ENCODE measurements at places on chromosomes 13 and 19.

DNA sequence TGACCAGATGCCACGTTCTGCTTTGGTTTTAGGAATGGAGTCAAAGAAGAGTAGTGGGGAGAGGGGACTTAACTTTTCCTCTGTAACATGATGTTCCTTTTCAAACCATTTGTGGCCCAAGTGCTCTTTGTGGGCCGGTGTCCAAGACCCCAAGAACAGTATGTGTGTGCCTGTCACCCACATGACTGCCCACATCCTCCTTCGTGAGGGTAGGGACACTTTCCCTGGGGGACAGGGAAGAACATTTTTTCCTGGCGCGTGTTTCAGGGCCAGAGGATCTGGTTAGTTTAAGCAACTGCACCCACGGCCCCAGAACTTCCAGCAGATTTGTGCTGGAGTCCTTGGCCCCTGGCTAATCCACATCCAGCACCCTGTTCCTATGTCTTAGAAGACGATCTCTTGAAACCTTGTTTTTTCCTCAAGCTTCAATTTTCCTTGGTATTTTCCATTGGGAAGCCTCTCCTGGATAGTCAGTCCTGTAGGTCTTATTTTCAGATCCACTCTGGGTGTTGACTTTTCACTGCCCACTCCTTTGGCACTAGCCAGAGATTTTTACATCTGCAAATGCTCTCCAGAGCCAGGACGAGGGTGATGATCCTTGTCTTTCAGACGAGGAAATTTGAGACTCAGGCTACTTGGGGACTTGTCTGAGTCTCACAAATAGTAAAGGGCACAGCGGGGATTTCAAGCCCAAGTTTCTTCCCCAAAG lies 10.8 kb upstream of the CCDC97 start:
- DNase-seq = no peak

- DNase-seq = no peak
Observed at GRCh38 chr19:50419580-50420035, 870 bp downstream of the SPIB start.

DNA sequence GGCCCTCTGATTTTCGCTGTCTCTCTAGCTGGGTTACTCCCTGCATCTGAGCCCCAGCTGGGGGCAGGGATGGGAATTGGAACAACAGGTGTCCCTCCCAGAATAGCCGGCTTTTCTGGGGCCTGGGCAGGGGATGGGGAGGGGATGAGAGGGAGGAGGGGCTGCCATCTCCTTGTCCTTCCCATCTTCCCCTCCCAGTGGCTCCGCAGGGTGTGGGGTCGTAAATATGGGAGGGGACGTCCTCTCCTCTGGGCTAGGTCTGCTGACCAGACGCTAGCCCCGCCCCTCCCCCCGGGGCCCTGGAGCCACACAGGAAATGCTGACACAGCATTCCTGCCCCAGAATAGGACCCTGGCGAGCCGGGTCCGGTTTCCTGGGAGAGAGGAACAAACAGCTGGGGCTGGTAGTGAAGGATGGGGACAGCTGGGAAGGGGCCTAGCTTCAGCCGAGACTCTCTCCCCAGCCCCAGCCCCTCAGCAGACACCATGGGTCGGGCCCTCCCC lies 1.1 kb downstream of the RYR1 start:
- peak; percentile 10 for DNase-seq

DNA sequence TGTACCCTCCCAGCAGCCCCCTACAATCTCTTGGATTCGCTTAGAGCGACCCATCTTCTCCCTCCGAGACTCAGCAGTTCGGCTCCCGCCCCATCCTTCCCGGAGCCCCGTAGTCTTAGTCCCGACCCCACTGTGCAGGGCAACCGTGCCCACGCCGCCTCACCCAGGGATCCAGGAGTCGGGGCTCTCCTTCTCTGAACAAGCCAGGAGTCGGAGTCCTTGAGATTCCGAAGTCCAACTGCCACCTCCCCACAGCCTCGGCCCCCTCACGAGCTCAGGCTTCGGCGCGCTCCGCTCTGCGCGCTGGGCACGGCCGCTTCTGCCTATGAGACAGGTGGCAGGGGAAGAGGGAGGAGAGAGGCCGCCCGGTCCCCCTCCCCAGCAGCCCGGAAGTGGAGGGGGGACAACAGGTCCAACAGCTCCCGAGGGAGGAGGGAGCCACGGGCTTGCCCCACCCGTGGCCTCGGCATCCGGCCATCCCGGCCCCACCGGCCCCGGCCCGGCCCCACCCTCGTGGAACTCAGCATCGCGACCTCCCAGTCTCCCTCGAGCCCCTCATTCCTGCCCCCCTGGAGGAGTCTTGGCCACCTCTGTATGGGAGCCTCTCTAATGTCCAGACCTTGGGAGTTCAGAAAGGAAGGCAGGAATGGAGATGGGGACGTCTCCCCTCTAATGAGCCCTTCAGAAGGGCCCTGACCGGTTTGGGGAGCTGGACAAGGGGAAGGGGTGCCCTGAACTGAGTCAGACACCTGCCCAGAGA lies at the start of gene PHLDB3:
Gene PHLDB3, minus strand, starts transcription at position 321 of the 760 bp plus-strand sequence. CDS start 628 bp downstream, outside the sequence.
- DNase-seq = no peak

DNA sequence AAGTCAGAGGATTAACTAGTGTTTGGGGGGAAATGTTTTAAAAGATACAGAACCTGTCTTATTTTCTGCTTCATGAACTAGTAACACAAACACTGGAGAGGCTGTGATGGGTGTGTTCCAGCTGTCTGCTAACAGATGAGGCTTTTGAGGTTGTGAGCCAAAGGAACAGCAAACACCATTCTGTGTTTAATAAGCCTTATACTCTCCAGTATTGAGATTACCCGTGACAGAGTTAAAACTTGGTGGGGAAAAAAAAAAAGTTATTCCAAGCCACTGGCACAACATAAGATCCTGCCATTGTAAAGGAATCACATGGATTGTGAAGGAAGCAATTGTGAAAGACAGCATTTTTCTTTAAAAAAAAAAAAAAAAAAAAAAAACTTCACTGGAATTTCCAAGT lies 48.4 kb downstream of the KCTD12 start:
- no peak for DNase-seq

- no peak for DNase-seq
Observed at GRCh38 chr13:42100960-42101359, 52.5 kb downstream of the DGKH start.

DNA sequence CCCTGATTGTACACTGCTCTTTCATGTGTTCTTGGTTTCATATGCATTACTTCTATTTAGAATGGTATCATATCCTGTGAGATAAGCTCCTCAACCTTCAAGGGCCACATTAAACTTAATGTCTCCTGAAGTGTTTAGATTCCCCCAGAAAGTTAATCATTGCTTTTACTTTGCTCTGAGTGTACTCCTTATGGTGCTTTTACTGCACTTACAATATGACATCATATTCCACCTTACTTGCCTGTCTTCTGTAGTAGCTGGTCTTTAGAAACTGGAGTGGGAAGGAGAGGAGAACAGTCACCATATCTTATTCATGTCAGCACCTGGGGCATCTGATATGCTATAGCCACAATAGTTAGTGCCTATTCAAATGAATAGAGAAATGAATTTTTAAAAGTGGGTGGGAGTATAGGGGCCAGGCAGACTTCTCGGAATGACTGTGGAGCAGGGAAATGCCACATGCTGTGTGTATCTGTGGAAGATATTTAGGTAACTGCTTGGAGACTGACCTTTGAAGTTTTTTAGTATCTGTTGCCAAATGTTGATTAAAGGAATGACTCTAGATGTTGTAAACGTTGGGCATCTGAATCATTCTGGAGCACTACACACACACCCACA lies 40.2 kb downstream of the SLAIN1 start:
- no peak for DNase-seq

GRCh38 chr13:105936816-105937215 lies 598.6 kb downstream of the EFNB2 start:
- no peak for DNase-seq

GRCh38 chr13:60572003-60572798 lies 175.2 kb downstream of the TDRD3 start:
- DNase-seq = no peak

- DNase-seq = no peak
Observed at GRCh38 chr13:59458908-59459579, 704.7 kb downstream of the DIAPH3 start.

- DNase-seq = peak; percentile 59
Observed at GRCh38 chr19:55580628-55581144, at the start of gene ZNF579. TSS of gene ZNF579 (minus strand) at chr19:55580848. CDS start at chr19:55579639, 1,209 bp downstream.

- peak; percentile 6 for DNase-seq
Observed at GRCh38 chr13:100491164-100491842, 97.3 kb downstream of the GGACT start.

DNA sequence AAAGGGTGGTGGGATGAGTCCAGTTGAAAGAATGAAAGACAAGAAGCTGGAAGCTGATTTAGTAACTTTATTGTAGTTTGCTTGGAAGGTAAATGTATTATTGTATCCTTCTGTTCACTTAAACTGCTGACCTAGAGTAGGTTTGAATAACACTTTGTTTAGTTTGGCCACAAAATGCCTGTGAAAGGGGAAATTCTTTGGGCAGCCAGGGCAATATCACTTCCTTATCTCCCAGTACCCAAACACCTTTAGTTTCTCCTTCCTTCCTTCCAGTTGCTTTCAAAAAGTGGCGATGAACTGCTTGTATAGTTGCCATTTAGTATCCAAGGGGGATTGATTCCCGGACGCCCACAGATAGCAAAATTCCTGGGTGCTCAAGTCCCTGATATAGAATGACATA lies 120.1 kb downstream of the PAN3 start:
- no peak for DNase-seq

DNA sequence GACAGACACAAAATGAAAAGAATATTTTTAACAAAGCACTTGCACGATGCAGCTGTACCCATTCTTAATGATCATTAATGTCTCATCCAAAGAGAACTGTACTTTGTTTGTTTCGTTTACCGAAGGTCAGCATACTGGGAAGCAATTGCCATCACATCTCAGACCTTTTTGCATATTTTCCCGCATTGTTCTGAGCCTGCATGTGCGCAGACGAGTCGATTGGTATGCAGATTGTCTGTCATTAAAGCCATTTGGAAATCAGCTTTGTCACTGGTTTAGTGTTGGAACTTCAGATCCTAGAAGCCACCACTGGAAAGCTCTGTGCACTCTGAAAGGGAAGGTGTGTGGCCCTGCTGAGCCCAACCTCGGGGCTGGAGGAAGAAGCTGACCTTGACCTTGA lies 15.6 kb downstream of the SPACA7 start:
- DNase-seq = no peak

DNA sequence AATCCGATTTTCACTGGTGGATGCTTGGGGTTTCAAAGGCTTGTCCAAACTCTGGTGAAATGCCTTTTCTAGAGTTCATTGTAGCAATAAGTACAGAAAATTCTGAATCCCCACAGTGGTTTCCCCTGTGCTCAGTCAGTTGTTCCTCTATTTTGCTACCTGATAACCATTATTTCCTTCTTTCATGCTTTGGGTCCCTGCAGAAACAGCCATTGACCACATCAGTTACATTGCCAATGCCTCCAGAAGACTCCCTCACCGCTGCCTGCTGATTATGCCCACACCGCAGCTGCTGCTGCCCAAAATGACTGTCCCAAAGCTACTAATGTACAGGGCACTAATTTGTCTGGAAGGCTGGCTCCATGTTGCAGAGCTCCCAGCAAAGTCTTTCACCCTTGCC lies 517.3 kb downstream of the KLF12 start:
- no peak for DNase-seq

DNA sequence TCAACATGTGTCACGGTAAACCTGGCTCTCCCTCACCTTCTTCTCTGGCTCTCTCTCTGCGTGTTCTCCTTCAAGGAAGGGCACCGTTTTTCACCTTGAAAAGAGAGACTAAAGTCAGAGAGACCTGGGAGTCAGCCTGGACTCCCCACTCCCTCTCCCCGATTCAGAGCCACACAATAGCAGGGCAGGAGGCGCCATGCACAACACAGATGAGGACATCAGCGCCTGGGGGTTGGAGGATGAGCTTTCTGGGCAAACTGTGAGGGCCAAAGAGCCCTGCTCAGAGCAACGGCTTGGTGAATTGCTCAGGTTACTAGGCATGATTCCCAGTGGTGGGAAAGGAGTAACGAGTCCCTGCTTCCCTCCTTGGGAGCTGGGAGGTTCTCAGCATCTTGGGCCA lies 32.3 kb downstream of the HSPH1 start:
- DNase-seq = no peak

- no peak for DNase-seq
Observed at GRCh38 chr13:42549552-42549936, 24.4 kb upstream of the TNFSF11 start.

- no peak for DNase-seq
Observed at GRCh38 chr13:38255600-38255999, 94.1 kb upstream of the UFM1 start.

GRCh38 chr19:1053176-1054101 lies 13.5 kb upstream of the ARHGAP45 start:
- DNase-seq = no peak

DNA sequence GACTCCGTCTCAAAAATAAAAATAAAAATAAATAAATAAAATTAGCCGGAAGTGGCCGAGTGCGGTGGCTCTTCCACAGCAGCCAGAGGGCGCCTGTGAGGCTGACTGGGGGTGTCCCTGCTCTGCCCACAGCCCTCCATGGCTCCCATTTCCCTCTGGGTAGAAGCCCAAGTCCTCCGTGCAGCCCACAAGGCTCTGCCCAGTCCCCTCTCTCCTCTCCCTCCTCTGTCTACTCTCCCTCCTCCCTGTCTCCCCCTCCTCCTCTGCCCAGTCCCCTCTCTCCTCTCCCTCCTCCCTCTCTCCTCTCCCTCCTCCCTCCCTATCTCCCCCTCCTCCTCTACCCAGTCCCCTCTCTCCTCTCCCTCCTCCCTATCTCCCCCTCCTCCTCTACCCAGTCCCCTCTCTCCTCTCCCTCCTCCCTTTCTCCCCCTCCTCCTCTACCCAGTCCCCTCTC lies 20.4 kb downstream of the MISP start:
- no peak for DNase-seq

- no peak for DNase-seq
Observed at GRCh38 chr13:111115061-111115964, at the start of gene ARHGEF7. TSS of gene ARHGEF7 (plus strand) at chr13:111115310. CDS start at chr13:111115527, 217 bp downstream.

DNA sequence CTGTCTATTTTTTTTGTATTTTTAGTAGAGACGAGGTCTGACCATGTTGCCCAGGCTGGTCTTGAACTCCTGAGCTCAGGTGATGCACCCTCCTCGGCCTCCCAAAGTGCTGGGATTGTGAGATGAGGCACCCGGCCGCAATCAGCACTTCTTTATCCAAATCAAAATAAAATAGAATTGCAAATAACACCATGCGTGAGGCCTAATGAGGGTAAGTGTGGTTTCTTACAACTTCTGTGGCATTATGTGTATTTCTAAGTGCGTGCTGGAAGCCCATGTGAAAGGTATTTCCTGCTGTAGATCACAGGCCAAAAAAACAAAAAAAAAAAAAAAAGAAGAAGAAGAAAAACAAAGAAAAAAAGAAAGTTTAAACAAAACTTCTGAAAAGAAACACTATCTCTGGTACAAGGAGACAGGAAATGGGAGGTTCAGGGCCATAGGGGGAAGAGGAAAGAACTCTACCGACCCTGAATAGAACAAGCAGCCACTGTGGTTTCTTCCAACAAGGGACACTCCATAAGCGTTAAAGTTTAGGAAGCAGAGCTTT lies 3.0 kb upstream of the GRAMD1A start:
- no peak for DNase-seq
